ENCODE measurements at places on chromosomes 13 and 19. TPM values are rescaled to one million over a fixed set of nuclear protein-coding genes. Genes with fewer than 3 reads are reported as not detected.
A peak's percentile ranks its signal among the peaks of the same experiment; 100 is the strongest.

The SLC5A5 gene
- polyA plus RNA-seq, result 0.05 TPM

The CEACAM3 gene
- not detected for polyA plus RNA-seq

The LIM2 gene
- polyA plus RNA-seq, result 0.27 TPM

The PSG11 gene
- not detected for polyA plus RNA-seq

The ATP4B gene
- polyA plus RNA-seq, result 0.53 TPM

The TNFSF13B gene
- 0.96 TPM for polyA plus RNA-seq

The ZNF575 gene
- polyA plus RNA-seq, result 2.1 TPM

The OVOL3 gene
- not detected for polyA plus RNA-seq

DNA sequence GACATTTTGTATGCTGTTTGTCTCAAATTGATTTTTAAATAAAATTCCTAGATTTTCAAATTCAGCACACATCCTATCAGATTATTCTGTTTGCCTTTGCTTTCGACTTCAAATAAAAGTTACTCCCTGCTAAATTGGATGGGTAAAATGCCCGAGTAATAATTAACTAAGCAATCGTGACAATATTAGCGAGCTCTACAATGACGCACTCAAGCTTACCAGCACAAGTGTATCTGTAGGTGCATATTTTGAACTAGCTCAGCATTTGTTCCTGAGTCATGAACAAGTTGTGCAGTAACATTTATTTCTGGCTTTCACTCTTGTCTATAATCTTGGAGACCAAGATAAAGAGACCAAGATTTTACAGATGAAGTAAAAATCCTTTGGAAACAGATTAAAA is 113.4 kb downstream of the UBL3 start:
- DNase-seq, result no peak

DNA sequence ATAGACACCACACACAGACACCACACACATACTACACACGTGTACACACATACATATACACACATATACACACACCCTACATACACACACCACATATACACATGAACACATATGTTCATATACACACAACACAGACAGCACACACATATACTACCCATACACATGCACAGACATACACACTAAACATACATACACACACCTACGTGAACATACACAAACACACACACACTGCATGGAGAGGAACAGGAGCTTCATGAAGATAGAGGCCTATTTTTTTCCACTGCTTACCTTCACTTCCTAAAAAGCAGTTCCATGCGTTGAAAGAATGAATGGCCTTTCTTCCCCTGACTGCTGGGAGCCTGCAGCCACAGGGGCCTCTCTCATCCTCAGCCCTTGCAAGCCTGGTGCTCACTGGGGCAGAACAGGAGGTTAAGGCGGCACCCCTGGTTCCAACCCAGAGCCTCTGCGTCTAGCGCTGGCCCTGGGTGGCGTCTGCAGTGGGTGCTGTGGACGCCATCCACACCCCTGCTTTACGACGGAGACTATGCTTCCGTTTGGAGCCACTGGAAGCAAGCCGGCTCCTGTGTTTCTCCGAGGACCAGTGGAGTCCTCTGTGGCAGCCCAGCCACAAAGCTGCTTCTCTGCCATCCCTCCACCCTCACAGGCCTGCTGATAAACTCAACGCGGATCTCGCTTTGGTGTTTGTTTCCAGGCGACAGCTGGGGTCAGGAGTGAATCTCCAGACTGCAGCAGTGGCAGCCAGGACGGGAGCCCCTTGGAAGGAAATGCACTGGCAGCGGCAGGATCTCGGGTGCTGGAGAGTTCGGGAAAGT is 1.9 kb upstream of the RASA3 start:
- DNase-seq, result no peak

GRCh38 chr13:102090532-102090931 is 311.3 kb downstream of the FGF14 start:
- DNase-seq, result no peak

DNA sequence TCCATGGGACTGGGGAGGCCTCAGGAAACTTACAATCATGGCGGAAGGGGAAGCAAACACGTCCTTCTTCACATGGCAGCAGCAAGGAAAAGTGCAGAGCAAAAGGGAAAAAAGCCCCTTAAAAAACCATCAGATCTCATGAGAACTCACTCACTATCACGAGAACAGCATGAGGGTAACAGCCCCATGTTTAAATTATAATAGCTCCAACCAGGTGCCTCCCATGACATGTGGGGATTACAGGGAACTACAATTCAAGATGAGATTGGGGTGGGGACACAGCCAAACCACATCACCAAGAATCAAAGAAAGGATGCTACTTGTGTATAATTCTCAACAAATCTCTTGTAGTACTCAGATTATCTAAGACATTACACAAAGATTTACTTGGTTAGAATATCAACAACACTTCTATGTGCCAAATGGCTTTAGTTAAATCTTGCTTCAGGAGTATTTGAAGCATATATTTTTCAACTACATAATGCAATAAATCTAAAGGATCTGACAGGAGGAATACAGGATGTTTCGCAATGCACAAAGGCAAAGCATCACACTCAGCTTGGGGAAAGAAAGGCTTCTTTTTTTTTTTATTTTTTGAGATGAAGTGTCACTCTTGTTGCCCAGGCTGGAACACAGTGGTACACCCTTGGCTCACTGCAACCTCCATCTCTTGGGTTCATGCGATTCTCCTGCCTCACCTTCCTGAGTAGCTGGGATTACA is 180.0 kb downstream of the LHFPL6 start:
- DNase-seq, result no peak

DNA sequence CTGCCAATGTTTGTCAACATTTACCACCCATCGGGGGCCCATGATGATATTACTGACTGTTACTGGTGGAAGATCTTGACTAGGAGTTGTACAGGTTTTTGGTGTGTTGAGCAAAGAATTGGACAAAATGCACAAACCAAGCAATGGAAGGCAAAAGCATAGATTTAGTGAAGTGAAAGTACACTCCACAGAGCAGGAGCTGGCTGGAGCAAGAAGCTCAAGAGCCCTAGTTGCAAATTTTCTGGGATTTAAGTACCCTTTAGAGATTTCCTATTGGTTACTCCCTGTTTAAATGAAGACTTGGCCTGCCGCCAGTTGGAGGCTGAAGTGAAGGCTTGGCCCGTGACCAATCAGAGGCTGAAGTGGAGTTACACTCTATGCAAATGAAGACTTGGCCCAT is 128.6 kb upstream of the KL start:
- DNase-seq, result no peak

DNA sequence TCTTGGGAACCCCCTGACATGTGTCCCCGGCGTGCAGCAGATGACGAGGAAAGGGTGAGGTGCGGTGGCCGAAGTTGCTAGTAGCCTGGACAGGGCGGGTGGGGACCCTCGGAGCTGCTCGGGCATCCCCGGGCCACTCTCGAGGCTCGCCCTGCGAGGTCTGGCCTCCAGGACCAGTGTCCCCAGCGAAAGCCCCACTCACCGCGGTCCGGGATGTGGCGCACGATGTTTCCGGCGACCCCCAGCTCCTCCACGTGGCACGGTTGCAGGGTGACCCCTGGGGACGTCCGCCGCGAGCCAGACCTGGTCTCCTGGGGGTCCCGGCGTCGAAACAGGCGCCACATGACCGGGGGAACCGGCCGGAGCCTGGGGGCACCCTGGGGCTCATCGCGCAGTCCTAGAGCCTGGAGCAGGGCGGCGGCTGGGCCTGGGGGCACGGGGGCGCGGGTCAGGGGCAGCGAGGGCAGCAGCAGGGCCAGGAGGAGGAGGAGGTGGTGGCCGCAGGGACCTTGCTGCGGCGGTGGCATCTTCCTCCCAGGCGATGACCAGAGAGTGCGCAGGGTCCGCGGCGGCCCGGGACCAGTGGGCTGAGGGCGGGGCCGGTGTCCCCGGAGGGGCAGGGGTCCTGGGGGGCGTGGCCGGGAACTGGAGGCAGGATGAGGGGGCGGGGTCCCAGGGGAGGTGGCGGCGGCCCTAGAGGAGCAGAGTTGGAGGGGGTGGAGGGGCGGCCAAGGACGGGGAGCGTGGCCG is 26.0 kb downstream of the CERS1 start:
- DNase-seq, result no peak

GRCh38 chr19:42303101-42303464 is 659 bp upstream of the PAFAH1B3 start:
- DNase-seq, result no peak

GRCh38 chr19:52176574-52176973 is 5.2 kb upstream of the ZNF836 start:
- DNase-seq, result no peak

DNA sequence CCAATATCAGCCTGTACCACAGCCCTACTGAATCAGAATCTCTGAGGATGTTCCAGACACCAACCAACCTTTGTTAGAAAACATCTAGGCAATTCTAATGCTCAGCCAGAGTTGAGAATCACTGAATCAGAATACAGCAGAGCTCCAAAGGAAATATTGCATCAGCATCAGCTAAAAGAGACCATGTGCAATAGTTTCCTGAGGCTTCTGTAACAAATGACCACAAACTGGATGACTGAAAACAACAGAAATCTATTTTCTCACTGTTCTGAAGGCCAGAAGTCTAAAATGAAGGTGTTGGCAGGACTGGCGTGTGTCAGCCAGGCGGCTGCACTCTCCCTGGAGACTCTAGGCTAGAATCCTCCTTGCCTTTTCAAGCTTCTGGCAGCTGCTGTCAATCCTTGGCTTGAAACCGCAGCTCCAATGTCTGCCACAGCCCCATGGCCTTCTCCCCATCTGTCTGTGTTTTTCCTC is 1.2 kb upstream of the DCT start:
- DNase-seq, result no peak

- no peak for DNase-seq
These were observed 14.7 kb downstream of the C13orf46 start for GRCh38 chr13:113959198-113959597.

DNA sequence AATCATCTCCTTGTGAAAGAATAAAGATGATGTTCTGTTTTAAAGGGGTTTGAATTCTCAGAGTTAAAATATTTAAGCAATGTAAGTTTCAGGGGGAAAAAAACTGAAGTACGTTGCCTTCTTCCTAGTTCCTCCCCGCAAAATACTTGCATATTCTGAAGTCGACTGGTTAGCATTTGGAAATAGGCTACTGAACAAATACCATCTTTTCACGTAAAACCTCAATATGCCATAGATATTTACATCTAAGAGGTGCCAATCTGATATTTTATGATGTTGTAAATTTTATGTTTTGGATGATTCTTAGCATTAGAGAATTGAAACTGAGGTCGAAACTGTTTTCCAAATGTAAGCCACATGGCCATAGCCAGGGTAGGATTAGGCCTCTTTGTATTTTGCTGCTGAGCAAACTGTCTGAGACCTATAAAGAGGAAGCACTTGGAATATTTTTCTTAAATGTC is 138.3 kb downstream of the FLT1 start:
- no peak for DNase-seq

DNA sequence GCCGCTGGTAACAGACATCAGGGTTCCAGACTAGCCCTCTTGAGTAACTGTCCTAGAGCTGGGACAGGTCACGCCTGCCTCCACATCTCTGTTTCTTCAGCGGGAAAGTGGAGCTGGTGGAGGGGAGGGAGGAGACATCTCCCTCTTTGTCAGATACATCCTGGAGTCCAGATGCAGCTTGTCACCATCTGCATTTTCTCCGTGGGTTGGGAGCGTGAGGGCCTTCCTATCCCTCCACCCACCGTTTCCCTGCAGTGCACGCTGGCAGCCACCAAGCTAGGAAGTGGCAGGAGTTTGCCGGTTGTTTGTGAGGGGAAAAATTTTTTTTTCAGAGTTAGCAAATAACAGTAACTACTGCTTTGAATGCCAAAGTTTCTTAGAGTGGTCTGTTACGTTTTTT is 20.0 kb upstream of the SMIM17 start:
- DNase-seq, result no peak

- no peak for DNase-seq
These were observed 50.9 kb downstream of the IRS2 start for GRCh38 chr13:109735436-109735966.

DNA sequence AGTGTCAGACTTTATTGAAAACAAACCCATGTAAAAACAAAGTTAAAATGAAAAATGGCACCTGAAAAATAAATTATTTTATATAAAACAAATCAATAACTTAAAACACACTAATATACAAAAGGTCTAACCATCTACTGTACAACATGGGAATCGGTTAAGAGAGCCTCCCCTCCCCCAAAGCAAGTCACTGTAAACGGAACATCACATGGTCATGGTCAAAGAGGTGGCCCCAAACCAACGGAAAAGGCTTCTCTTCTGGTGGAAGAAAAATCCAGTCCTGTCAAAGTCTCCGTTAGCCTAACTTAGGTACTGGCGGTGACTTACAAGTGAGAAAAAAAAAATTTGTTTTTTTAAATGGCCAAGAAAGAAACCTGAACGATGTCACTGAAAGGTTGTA is 15.7 kb upstream of the TIMM44 start:
- DNase-seq, result no peak

- DNase-seq, result no peak
These were observed 17.7 kb downstream of the NFIX start for GRCh38 chr19:13012690-13013608.

DNA sequence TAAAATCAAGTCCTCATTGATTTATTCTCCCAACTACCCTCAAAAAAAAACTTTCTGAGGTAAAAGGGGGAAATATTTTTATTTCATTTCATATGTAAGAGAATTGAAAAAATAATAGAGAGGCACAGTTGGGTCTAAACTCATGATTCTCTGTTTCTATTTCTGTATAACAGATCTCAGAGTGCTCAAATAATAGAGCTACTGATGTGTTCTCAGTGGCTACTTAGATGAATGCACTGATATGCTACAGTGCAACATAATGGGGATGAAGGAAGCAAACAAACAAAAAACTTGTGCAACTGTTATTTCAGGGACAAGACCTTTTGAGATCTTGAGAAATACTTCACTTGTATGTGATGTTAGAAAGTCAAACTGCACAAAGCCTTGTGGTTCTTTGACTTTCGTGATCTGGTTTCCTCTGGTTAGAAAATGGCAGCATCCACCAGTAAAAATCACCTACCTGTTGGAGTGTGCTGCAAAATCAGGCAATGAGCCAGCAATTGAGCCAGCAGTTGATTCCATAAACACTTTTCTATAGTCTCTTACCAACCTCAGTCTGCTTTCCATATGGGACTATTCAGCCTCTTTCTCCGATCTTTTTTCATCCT is 9.7 kb upstream of the DACH1 start:
- no peak for DNase-seq

DNA sequence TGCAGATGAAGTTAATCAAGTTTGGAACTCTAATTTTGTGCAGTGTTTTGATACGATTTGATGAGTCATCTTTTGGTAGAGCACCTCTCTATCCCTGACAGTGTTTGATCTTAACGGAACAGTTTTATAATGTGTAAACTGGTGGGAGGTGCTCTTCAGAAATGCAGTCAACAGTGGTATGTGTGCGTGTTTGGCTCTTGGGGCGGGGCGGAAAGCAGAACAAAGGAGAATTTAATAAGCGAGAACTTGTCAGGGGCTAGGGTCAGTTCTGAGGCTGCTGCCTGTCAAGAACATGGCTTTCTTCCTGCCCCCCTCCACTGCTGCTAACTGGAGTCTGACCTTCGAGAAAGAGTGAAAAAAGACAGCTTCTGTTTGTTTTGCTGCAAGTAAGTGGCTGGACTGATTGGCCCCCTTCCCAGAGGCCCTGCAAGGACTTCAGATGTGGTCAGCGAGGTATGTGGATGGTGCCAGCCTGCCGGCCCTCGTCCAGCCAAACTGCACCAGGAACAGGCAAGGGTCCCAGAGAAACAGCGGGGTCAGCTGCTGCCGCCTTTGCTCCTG is 40.8 kb downstream of the BBC3 start:
- DNase-seq, result peak; percentile 70

GRCh38 chr13:79289571-79289970 is 116.5 kb downstream of the RBM26 start:
- no peak for DNase-seq

- peak; percentile 64 for DNase-seq
These were observed 175.4 kb upstream of the RFC3 start for GRCh38 chr13:33642374-33643065.

GRCh38 chr19:17240062-17240752 is 5.5 kb downstream of the NR2F6 start:
- no peak for DNase-seq

GRCh38 chr19:33812388-33813330 is 16.0 kb downstream of the KCTD15 start:
- DNase-seq, result no peak
